ENCODE measurements at places on chromosomes 3 and 15.
A peak's percentile ranks its signal among the peaks of the same experiment; 100 is the strongest.

DNA sequence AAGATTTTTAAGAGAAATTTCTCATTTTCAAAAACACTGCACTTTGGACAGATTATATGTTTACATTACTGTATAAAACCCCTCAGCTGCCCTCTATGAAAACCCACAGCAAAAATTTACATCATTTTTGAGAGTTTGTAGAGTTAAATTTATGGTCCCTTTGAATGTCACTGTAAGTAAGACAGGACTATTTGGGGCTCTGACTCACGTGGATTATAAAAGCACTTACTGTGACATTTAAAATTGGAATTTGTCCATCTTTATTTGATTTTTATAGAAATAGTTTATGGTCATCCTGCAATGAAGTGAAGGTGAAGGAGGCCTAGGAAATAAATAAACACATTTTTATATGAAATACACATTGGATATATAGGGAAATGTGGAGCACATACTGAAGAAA lies 149.6 kb downstream of the GAP43 start:
- no peak for DNase-seq

- peak; percentile 20 for DNase-seq
Observed at GRCh38 chr15:74628199-74628598, 12.6 kb downstream of the CLK3 start.

- DNase-seq, result no peak
Observed at GRCh38 chr3:188575501-188575900, 421.5 kb downstream of the LPP start.

DNA sequence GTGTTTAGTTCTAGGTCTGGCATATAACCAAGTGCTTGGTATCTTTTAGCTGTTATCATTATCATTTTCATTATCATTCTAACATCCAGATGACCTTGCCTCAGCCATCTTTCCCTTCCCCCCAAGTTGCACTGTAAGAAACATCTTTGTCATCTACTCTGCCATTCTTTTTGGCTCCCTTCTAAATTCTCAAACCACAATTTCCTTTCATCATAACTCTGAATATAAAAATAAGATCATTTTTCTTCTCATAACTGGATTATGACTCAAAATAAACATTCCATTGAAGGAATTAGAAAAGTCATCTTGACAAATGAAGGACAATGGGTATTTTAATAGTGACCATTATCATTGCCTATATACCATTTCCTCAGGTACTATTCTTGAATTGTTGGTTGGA lies 786.2 kb downstream of the AGBL1 start:
- DNase-seq, result no peak

DNA sequence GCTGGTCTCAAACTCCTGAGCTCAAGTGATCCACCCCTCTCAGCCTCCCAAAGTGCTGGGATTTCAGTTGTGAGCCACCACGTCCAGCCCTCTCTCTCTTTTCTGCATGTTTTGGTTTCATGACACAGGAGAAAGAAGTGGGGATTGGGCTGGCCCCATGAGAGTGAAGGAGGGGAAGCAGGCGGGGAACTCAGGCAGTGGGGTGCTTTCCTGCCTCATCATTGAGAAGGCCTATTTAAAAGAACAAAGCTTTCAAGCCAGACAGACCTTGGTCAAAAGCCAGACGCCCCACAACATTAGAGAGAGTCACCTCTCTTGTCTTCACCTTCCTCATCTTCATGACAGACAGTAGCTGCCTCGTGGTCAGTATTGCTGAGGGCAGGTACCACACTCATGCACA lies 15.9 kb downstream of the PSTPIP1 start:
- DNase-seq, result no peak

- peak; percentile 74 for DNase-seq
Observed at GRCh38 chr3:183253528-183254486, 754 bp downstream of the B3GNT5 start.

DNA sequence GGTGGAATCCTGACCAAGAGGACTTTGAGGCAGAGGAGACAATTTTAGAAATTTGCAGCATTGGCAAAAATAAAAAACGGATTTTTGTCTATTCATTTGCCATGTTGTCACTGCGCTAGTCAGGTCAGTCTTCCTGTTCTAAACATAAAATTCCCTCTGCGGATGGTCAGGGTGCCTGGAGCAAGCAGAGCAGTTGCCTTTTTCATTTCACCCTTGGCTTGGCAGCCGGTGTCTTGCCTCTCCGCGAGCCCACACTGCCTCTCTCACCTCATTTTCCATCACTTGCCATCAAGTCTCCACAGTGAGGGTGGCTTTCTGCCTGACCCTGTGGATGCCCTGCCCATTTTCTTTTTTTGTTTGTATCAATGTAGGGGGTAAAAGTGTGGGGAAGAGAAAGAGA lies 396.1 kb downstream of the LRTM1 start:
- no peak for DNase-seq

- peak; percentile 63 for DNase-seq
Observed at GRCh38 chr3:155032918-155033317, 47.2 kb upstream of the MME start.
